Cortex of kidney (tissue), 1 donor: ENCODE measurements at places on chromosomes 1 and 21.

DNA sequence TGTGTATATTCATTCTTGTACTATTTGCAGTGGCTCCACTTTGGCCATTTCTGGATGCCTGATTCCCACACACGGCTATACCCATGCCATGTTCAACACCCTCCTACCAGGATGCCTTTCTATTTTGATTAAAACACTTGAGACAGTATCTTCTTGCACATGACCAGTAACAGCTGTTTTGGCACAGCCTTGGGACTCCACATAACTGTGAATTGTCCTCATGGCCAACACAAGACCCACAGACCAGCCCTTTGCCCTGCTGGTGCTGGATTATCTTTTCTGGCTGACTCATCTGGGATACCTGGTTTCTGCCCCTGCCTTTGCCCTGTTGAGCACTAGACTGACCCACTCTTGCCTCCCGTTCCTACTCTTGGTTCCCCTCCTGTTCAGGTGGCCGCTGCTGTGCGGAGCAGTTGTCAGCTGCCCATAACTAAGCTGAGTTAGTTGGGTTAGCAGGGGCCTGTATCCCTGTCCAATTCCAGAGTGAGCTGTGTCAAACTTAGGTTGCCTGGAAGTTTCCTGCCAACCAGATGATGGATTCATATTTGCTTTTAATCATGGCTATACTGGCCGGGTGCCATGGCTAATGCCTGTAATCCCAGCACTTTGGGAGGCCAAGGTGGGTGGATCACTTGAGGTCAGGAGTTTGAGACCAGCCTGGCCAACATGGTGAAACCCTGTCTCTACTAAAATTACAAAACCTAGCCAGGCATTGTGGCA lies 10.8 kb upstream of the EYA3 start:
- DNase-seq: no peak

- DNase-seq: no peak
Observed at GRCh38 chr1:12028957-12029511, 9.7 kb downstream of the MIIP start.

- no peak for DNase-seq
Observed at GRCh38 chr1:72283022-72283306, 625 bp upstream of the NEGR1 start.

GRCh38 chr1:99943223-99943794 lies 26.5 kb upstream of the SLC35A3 start:
- DNase-seq: no peak

DNA sequence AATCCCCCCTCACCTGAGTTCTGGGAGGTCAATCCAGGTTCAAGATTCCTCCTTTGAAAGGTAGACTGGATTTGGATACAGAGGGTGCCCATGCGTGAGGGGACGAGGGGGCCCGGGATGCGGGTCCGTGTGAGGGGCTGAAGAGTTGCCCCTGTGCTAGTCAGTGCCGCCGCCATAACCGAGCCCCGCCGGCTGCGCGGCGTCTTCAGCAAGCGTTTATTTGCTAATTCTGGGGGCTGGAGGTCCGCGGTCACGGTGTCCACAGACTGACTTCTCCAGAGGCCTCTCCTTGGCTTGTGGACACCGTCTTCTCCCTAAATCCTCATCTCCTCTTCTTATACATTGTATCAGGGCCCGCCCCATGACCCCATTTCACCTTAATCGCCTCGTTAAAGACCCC lies 20.9 kb upstream of the SAMD11 start:
- DNase-seq: no peak

GRCh38 chr1:234763910-234764309 lies 153.9 kb upstream of the IRF2BP2 start:
- DNase-seq: no peak

DNA sequence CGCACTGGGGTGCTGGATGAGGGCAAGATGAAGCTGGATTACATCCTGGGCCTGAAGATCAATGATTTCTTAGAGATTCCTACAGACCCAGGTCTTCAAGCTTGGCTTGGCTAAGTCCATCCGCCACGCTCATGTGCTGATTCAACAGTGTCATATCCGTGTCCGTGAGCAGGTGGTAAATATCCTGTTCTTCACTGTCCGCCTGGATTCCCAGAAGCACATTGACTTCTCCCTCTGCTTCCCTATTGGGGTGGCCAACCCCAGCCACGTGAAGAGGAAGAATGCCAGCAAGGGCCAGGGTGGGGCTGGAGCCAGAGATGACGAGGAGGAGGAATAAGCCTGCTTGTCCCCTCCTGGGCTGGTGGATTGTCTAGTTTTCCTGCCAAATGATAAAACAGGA lies 2.2 kb upstream of the CBR3 start:
- DNase-seq: no peak

- DNase-seq: no peak
Observed at GRCh38 chr1:84300501-84300900, 1.0 kb upstream of the SAMD13 start.

GRCh38 chr21:30257773-30258172 lies 25.0 kb downstream of the KRTAP24-1 start:
- DNase-seq: no peak

GRCh38 chr1:217332431-217333065 lies 298.3 kb downstream of the GPATCH2 start:
- no peak for DNase-seq

DNA sequence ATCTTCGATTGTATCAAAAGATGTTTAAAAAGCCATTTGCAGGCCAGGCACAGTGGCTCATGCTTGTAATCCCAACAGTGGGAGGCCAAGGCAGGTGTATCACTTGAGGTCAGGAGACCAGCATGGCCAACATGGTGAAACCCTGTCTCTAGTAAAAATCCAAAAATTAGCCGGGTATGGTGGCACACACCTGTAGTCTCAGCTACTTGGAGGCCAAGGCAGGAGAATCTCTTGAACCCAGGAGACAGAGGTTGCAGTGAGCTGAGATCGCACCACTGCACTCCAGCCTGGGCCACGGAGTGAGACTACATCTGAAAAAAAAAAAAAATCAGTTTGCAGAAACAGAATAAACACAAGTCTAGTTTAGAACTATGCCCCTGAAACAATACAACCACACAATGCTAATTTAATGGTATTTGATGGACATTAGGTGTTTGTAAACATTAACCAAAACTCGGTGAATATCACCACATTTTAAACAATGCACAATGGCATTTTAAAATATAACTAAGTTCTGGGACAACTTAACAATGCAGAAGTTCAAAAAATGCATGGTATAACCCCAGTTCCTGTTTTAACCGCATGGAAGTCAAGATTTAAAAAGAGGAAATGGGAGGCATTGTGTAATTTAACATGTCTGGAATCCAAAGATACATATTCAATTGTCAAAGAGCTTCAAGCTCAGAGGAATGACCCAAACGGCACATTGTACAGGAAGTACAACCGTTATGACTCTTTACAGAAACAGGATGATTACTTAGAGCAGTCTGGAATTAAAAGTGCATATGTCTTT lies 7.1 kb upstream of the PTTG1IP start:
- no peak for DNase-seq

DNA sequence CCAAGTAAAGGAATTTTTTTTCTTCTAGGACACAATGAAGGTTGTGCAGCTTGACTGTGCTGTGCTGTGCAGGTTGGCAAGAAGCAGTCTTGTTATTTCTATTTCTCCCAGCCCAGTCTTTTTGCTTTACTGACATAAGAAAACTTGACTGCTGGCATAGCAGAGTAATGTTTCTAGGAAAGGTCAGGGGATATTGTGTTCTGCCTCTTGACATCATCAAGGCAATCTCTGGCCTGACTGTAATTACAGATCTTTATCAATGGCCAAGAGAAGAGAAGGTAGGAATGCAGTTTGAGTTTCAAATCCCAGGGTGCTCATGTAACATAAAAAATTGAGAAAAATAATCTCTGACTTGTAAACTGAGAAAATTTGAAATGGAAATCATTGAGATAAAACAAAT lies 226.3 kb upstream of the ADGRL4 start:
- no peak for DNase-seq

GRCh38 chr1:91844862-91845528 lies 41.0 kb downstream of the TGFBR3 start:
- no peak for DNase-seq

GRCh38 chr1:212664409-212665199 lies 35.0 kb downstream of the BATF3 start:
- DNase-seq: no peak

DNA sequence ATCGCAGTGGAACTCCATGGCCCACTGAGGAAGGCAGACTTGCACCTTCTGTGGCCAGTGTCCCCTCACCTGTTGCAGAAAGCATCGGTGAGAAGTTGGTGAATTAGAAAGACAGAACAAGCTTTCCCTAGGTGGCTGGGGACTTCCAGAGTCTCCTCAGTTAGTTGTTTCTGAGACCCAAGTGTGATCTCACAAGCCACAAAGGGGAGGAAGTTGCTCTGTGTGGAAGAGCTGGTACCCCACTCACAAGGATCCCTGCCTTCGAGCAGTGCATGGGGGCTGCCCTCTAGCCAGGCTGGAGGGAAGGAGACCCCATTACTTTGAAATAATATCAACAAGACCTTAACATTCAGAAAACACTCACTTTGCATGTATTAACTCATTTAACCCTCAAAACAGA lies 2.1 kb downstream of the PRELP start:
- DNase-seq: no peak

- no peak for DNase-seq
Observed at GRCh38 chr1:111990878-111991718, 1.6 kb upstream of the KCND3 start.
